ENCODE measurements at places on chromosomes 13 and 19.

DNA sequence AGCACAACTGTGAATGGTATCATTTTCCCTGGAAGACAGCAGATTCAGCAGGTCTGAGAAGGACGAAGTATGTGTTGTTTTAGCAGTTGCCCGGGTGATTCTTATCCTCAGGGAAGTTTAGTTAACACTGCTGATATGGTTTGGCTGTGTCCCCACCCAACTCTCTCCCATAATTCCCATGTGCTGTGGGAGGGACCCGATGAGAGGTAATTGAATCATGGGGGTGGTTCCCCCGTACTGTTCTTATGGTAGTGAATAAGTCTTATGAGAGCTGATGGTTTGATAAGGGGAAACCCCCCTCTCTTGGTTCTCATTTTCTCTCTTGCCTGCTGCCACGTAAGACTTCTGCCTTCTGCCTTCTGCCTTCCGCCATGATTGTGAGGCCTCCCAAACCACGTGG lies 81.0 kb upstream of the UBAC2 start:
- no peaks in the 10 kb centered on the region for H3K36me3 ChIP-seq
- H3K4me1 ChIP-seq: peaks cover 6% of the 10 kb centered on the region
- H3K4me3 ChIP-seq: no peak overlapping the region
- peaks cover 11% of the 10 kb centered on the region for H3K27me3 ChIP-seq

- H3K36me3 ChIP-seq: no peaks in the 10 kb centered on the region
- H3K27ac ChIP-seq: no peak overlapping the region
- peaks cover 4% of the 10 kb centered on the region for H3K27me3 ChIP-seq
- DNase-seq: no peak
These were observed 26.5 kb downstream of the FAM216B start for GRCh38 chr13:42807866-42808265.

GRCh38 chr13:48876289-48876688 lies 99.4 kb upstream of the FNDC3A start:
- no peak for DNase-seq
- peaks cover 8% of the 10 kb centered on the region for H3K27me3 ChIP-seq
- no peaks in the 10 kb centered on the region for H3K4me1 ChIP-seq
- H3K36me3 ChIP-seq: no peaks in the 10 kb centered on the region

DNA sequence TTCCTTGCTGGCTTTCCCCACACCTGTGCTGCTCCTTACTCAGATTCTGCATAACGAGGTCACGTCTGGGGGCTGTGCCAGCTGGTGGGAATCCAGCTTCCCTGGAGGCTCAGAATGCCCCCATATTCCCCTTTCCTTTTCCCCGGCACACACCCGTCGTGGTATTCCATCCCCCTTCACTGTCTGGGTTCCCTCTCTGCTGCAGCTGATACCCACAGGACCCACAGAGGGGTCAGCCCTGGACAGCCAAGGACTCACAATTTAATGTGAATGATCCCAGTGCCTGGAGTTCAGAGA lies 4.2 kb upstream of the MYH14 start:
- H3K36me3 ChIP-seq: no peaks in the 10 kb centered on the region
- no peak overlapping the region for H3K4me3 ChIP-seq
- no peak for DNase-seq

DNA sequence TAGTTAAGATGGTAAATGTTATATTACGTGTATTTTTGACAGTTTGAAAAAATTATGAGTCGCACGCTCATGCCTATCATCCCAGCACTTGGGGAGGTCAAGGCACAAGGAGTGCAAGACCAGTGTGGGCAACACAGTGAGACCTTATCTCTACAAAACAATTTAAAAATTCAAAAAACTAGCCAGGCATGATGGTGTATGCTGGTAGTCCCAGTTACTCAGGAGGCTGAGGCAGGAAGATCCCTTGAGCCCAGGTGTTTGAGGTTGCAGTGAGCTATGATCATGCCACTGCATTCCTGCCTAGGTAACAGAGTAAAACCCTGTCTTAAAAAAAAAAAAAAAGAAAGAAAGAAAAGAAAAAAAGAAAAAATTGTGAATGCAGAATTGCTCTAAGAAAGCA lies 58.0 kb downstream of the TBC1D4 start:
- H3K4me3 ChIP-seq: no peak overlapping the region
- peaks cover 5% of the 10 kb centered on the region for H3K4me1 ChIP-seq
- H3K27me3 ChIP-seq: peaks cover 20% of the 10 kb centered on the region
- DNase-seq: no peak
- no peaks in the 10 kb centered on the region for H3K36me3 ChIP-seq

- H3K4me3 ChIP-seq: no peak overlapping the region
- H3K27ac ChIP-seq: no peak overlapping the region
- DNase-seq: no peak
- no peaks in the 10 kb centered on the region for H3K27me3 ChIP-seq
These were observed 258.3 kb downstream of the ZNF536 start for GRCh38 chr19:30630289-30631032.

GRCh38 chr13:45410001-45410400 lies 8.2 kb downstream of the SLC25A30 start:
- H3K27ac ChIP-seq: no peak overlapping the region
- no peak overlapping the region for H3K4me3 ChIP-seq
- H3K27me3 ChIP-seq: no peaks in the 10 kb centered on the region

DNA sequence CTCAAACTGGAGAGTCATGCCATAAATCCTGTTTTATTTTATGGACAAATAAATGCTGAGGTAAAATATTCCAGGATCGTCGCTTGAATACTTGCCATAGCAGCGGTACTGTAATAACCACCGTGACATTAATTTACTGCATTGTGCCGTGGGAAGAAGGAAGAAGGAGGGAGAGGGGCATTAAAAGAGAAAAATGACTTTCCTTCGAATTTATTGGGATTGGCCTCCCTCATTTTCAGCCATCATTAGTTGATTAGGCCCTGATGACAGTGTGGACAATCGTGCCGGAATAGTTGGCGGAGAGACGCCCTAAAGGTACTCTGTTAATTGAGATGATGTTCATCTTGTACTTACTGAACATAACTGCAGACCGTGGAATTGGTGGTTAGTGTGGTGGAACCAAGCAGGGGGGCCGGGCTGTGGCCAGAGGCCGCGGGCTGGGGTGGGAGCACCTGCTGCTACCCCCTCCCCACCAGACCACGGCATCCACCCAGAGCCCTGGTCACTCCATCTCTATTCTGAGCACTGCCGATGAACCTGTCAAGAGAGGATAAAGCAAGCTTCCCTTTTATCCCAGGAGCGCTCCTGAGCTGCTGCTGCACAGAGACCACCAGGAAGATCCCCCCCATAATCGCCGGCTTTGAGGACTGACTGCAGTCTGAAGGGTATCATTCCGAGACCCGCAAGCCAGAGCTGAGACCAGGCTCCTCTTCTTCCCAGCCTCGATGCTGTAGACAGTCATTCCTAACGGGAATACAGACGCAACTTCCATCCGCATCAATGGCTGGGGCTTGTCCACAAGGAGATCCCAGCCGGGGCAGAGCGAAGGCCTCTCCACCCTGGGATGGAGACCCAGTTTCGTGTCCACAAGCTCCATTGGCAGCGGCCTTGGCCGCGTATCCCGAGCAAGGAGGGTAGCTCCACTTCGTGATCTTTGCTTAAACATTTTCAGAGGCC lies 168.3 kb upstream of the TSHZ3 start:
- H3K27me3 ChIP-seq: no peaks in the 10 kb centered on the region
- H3K4me3 ChIP-seq: no peak overlapping the region
- no peaks in the 10 kb centered on the region for H3K4me1 ChIP-seq

GRCh38 chr13:106597749-106598395 lies 29.9 kb upstream of the ARGLU1 start:
- DNase-seq: no peak
- H3K36me3 ChIP-seq: peaks cover 2% of the 10 kb centered on the region
- peaks cover 20% of the 10 kb centered on the region for H3K27me3 ChIP-seq
- H3K27ac ChIP-seq: no peak overlapping the region
- peaks cover 3% of the 10 kb centered on the region for H3K4me1 ChIP-seq
- H3K4me3 ChIP-seq: no peak overlapping the region

- peaks cover 7% of the 10 kb centered on the region for H3K27me3 ChIP-seq
- no peak for DNase-seq
- H3K36me3 ChIP-seq: no peaks in the 10 kb centered on the region
These were observed 651 bp downstream of the OXGR1 start for GRCh38 chr13:96993634-96994016.
